GM23248 (cell line): ENCODE measurements at places on chromosomes 2 and 18. TPM values are rescaled to one million over a fixed set of nuclear protein-coding genes. Genes with fewer than 3 reads are reported as not detected.

Gene MAP3K19
- total RNA-seq: not detected in 2 replicates

Gene SPATA3
- not detected in 2 replicates for total RNA-seq

DNA sequence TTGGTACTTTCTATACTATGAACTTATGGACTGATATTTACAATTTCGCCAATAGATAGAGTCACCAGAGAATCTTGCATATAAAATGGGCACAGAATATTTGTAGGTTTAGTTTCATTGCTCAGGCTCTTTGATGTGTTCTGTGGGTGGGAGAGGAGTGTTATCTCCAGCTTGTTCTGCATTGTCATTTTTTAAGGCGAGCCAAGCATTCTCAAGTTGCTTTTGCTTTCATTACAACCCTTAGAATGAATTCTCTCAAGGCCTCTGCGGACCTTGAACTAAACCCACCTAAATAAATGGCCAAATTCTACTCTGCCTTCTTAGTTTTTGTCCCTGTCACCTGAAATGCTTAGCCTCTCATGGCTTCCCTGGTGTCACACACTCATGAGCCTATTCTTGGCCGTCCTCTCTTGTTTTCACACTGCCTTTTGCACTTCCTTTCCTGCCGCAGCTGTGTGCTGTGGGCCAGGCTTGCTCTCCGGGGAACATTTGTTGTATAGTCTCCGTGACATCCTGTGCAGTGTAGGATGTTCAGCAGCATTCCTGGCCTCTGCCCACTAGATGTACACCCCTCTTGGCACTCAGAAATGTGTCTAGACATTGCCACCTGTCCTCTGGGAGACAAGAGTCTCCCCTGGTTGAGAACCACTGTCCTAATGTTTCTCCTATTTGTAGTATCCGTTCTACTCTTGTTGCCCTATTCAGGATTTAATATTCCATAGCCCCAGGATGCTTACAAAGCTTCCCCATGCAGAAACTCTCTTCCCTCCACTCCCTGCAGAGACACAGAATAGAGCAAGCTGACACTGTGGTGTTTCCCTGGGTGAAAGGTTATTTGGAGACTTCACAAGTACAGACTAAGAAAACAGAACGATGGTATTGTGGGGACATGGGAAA lies 255.6 kb downstream of the PTPRM start:
- H3K27ac ChIP-seq: no peak overlapping the region
- H3K27me3 ChIP-seq: no peaks in the 10 kb centered on the region
- no peaks in the 10 kb centered on the region for H3K4me1 ChIP-seq
- no peak for DNase-seq
- H3K4me3 ChIP-seq: no peak overlapping the region

DNA sequence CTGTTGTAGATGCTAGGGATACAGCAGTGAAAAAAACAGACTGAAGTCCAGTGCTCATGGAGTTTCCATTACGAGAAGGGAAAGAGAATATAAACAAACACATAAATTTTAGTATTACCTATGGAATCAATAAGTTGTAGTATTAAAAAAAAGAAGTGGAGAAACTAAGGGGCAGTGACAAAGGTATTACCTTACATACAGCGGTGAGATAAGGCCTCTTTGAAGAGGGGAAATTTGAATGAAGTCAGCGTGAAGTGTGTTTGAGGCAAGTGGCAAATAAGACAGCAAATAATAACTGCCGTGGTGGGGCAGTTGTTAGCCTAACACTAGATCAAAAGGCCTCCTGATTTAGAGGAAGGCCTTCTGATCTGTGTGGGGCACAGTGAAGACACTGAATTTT lies 57.9 kb downstream of the TLK1 start:
- peaks cover 3% of the 10 kb centered on the region; the same call in 1 of the 2 replicates for H3K36me3 ChIP-seq
- H3K27ac ChIP-seq: no peak overlapping the region
- H3K4me1 ChIP-seq: no peaks in the 10 kb centered on the region
- H3K27me3 ChIP-seq: no peaks in the 10 kb centered on the region
- no peak for DNase-seq

Gene TMEM198
- 5.8 and 6.2 TPM in 2 replicates for total RNA-seq
